ENCODE measurements at places on chromosomes 6 and 20.

DNA sequence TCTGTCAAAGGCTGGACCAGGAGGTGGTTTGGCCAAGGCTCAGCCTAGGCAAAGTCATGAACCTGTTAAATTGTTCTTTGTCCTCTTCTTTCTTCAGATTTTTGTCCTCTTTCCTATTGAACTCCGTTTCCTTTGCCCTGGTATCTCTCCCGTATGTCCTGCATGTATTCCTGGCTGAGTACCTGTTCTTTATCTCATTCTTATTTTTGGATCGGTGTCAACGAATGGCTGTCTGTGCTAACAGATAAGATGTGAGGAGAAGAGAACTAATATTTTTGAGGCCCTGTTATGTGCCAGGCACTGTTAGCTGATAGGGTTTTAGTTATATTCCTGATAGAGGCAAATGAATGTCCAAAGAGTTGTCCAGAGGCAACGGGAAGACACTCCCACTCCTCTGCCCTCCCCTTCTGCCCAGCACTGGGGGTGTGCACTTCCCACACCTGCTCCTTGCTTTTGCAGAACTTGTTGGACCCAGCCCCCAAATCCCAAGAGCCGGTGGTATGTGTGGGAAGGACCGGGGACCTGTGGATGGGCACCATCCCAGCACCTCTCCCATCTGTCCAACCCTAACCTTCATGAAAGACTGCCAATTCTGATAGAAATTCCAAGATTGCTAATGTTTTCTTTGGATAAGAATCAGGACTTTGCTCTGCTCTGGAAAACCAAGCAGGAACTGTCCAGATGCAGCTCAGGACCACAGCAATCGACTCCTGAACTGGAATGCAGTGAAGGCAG is 20.6 kb downstream of the MMP24OS start:
- DNase-seq = no peak

GRCh38 chr20:43968341-43969000 is 53.8 kb downstream of the TOX2 start:
- no peak for DNase-seq

- DNase-seq = no peak
These were observed 55.9 kb downstream of the TRAF3IP2 start for GRCh38 chr6:111549746-111550145.

DNA sequence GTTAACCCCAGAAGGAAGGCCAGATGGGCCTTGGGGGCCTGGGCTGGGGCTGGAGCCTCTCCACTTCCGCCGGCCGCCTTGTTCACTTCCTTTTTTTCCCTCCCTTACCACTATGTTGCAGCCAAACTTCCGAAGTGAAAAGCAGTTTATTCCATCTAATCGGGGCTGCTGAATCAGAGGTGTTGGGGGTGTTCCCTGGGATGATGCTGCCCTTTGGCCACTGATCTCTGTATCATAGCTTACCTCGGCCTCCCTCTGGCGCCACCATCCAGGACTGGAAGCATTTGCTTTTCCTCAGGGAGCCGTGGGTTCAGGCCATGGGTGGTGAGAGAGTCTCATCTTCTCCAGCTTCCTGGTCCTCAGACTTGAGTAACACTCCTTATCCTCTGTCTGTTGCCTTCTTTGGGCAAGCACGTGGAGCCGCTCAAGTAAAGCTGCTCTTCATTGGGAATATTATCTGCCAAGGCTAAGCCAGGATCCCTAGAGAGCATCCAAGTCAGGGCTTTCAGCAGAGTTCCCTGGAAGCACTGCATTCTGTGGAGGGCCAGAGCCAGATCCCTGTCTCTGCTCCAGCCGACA is 39.6 kb downstream of the SLX4IP start:
- DNase-seq = no peak

GRCh38 chr6:132136981-132137380 is 185.8 kb upstream of the CCN2 start:
- DNase-seq = no peak

DNA sequence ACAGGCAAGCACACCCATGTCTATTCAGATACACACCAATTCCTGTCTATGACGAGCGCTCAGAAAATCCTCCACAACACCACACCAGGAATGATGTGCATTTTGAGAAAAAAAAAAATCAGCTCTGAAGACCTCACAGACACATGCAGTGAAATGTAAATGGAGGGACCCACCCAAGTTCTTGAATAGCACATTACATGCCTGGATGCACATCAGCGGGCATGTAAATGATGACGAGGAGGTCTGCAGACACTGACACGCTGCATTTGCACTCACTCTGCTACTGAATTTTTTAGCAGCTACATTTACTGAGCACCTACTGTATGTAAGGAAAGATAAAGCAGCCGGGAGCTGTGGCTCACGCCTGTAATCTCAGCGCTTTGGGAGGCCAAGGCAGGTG is 14.7 kb downstream of the NRSN2 start:
- no peak for DNase-seq

GRCh38 chr6:134474955-134475354 is 157.0 kb upstream of the SGK1 start:
- no peak for DNase-seq

GRCh38 chr20:37165031-37165430 is 14.1 kb upstream of the RPN2 start:
- no peak for DNase-seq

- DNase-seq = no peak
These were observed 53.1 kb downstream of the RBM24 start for GRCh38 chr6:17334265-17334664.

DNA sequence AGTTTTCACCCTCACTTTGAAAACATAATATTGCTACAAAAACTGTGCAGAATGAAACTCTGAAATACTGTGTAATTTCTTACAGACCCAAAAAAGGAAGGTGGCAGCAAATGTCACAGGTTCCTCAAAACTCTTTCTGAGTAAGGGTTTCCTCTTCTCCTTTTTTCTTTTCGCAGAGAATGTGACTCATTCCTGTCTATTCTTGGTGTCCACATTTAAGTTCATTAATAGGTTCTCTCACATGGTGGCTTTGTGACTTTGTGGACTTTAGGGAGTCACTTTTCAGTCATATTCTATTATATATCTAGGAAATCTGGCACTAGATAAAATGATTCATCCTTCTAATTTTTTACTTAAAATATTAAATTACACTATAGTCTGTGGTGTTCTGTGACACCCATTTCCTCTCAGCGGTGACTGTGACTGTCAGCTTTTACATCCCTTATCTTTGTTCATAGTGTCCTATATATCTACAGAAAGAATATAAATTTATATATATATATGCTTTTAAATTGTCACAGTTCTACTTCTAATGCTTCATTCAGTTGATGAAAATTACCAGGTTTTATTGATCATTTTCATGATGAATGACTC is 126.8 kb upstream of the HCRTR2 start:
- DNase-seq = no peak

- no peak for DNase-seq
These were observed 38.2 kb downstream of the MDFI start for GRCh38 chr6:41676431-41676830.

- DNase-seq = no peak
These were observed 16.9 kb upstream of the SRSF3 start for GRCh38 chr6:36577301-36577700.

- DNase-seq = no peak
These were observed 216.2 kb downstream of the TRDN start for GRCh38 chr6:123420512-123420911.

DNA sequence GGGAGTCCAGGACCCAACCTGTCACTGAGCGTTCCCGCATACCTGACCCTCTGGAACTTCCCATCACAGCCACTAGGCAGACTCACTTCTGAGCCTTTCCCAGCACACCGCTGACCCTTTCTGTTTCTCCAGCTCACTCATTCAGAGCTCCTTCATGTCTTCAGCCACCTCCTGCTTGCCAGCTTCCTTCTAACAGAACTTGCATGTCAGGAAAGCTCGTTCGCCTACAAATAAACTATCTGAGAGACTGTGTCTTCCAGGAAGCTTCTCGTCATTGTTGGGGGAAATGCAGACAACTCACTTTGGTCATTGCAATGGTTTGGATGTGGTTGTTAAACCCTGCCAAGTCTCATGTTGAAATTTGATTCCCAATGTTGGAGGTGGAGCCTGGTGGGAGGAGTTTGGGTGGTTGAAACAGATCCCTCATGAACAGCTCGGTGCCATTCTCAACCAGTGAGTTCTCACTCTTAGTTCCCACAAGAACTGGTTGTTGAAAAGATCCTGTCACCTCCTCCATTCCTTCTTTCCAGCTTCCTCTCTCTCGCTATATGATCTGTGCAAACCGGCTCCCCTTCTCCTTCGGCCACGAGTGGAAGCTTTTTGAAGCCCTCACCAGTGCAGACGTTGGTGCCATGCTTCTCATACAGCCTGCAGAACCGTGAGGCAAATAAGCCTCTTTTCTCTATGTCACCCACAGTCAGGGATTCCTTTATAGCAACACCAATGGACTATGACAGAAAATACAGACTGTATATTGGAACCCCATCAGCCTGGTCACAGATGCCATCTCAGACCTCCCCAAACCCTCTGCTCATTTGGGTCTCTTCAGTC is 1.4 kb upstream of the MUC21 start:
- no peak for DNase-seq

- DNase-seq = no peak
These were observed 70.4 kb upstream of the FUCA2 start for GRCh38 chr6:143581835-143582480.

GRCh38 chr6:159282421-159282820 is 113.2 kb downstream of the FNDC1 start:
- DNase-seq = no peak

- DNase-seq = no peak
These were observed 3.1 kb upstream of the RPS12 start for GRCh38 chr6:132811276-132811675.

DNA sequence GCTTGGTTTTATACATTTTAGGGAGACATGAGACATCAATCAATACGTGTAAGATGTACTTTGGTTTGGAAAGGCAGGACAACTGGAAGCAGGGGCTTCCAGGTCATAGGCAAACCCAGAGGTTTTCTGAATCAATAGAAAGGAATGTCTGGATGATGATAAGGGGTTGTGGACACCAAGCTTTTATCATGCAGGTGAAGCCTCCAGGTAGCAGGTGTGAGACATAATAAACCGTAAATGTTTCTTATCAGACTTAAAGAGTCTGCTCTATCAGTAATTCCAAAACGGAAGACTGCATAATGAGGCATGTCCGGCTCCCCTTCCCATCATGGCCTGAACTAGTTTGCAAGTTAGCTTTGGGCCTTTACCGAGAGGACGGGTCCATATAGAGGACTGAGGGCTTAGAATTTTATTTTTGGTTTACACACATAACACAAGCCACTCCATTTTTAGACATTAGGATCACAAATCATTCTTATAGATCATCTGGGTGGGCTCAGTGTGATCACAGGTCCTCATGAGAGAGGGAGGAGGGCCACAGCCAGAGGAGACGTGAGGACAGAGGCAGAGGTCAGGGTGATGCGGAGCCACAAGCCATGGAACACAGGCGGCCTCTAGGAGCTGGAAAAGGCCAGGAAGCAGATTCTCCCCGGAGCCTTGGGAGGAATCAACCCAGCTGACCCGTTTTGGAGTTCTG is 10.7 kb upstream of the SERPINB9 start:
- no peak for DNase-seq

- DNase-seq = no peak
These were observed 120.0 kb downstream of the SIM1 start for GRCh38 chr6:100344761-100345160.

- no peak for DNase-seq
These were observed 65.2 kb downstream of the EYA2 start for GRCh38 chr20:46959821-46960220.

- no peak for DNase-seq
These were observed 77.2 kb downstream of the UTRN start for GRCh38 chr6:144362042-144363018.

GRCh38 chr6:25596928-25597818 is 54.8 kb upstream of the SCGN start:
- DNase-seq = no peak

GRCh38 chr20:37593710-37594109 is 66.0 kb upstream of the BLCAP start:
- DNase-seq = no peak

GRCh38 chr6:53244958-53245357 is 96.3 kb upstream of the GCM1 start:
- no peak for DNase-seq

DNA sequence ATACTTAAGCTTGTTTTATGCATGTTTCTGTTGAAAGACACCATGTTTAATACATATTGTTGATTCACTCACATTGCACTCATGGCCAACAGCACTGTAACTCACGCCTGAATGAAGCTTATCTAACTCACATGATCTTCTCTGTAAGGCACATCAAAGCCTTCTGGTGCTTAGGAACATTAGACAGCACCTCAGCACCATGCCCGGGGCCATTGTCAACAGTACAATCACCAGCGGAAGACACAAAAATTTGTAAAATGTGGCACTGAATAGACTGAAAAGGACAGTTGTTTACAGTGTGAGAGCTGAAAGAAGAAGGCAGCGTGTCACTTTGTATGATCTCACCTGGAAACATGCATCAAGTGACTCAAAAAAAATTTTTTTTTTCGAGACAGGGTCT is 8.9 kb upstream of the TCF15 start:
- no peak for DNase-seq

DNA sequence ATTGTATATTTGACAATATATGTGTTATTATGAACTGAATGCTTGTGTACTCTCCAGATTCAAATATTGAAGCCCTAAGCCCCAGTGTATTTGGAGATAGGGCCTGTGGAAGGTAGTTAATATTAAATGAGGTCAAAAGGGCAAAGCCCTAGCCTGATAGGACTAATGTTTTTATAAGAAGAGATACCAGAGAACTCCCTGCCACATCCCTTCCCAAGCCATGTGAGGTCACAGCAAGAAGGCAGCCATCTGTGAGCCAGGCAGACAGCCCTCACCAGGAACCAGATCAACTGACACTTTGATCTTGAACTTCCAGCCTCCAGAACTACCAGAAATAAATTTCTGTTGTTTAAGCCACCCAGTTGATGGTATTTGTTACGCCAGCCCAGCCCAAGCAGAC is 36.4 kb upstream of the FBXL4 start:
- no peak for DNase-seq

- no peak for DNase-seq
These were observed 2.3 kb upstream of the TXLNB start for GRCh38 chr6:139294090-139294489.

- DNase-seq = no peak
These were observed 20.5 kb downstream of the CEP85L start for GRCh38 chr6:118630923-118631322.

GRCh38 chr6:117502580-117502979 is 20.1 kb downstream of the DCBLD1 start:
- DNase-seq = no peak

GRCh38 chr20:25089662-25090061 is 7.7 kb upstream of the VSX1 start:
- no peak for DNase-seq

- no peak for DNase-seq
These were observed 13.7 kb upstream of the SNX3 start for GRCh38 chr6:108274546-108274945.

- no peak for DNase-seq
These were observed 74.8 kb upstream of the BMP2 start for GRCh38 chr20:6692566-6693173.

GRCh38 chr6:36110863-36111262 is 19.4 kb upstream of the MAPK13 start:
- no peak for DNase-seq

DNA sequence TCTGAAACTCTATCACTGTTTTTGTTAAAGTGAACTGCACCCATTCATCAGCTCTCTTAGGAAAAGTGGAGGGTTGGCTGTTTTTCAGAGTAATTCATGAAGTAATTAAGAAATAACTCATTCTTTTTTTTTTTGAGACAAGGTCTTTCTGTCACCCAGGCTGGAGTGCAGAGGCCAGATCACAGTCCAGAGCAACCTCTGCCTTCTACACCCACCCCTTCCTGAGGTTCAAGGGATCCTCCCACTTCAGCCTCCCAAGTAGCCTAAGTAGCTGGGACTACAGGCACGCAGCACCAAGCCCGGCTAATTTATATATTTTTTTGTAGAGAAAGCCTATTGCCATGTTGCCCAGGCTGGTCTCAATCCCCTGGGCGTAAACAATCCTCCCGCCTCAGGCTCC is 2.6 kb downstream of the ZNFX1 start:
- DNase-seq = no peak

Measured in neural crest cell (in vitro differentiated cells).